ENCODE measurements at places on chromosomes 16 and 17.
A peak's percentile ranks its signal among the peaks of the same experiment; 100 is the strongest.

GRCh38 chr16:84570739-84571403 lies 47.0 kb downstream of the COTL1 start:
- no peak for DNase-seq

DNA sequence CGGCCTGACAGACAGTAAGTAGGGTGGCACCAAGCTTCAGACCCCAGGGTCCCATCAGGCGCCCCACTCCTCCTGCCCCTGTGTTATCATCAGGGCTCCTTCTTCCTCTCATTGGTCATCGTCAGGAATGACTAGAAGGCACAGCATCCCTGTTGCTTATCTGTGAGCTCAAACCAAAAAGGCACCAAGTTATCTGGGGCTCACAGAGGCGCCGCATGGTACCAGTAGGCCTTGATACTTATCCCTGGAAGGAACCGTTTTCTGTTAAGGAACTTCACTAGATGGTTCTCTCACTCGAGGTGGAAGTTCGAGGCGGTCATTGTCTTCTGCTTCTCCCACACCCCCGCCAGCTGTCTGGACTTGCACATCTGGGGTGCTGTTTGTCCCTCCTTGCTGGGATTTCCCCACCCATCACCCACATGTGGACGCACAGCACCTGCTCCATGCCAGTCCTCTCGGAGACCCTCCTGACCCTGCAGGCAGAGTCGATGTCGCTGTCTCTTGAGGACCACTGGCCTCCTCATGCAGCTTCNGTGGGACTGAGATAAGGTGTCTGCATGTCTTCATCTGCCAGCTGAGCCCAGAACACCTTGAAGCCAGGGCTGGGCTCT lies 52.1 kb downstream of the METRNL start:
- DNase-seq = peak; percentile 6

- no peak for DNase-seq
These were observed 119.2 kb downstream of the XYLT1 start for GRCh38 chr16:17351441-17352035.

DNA sequence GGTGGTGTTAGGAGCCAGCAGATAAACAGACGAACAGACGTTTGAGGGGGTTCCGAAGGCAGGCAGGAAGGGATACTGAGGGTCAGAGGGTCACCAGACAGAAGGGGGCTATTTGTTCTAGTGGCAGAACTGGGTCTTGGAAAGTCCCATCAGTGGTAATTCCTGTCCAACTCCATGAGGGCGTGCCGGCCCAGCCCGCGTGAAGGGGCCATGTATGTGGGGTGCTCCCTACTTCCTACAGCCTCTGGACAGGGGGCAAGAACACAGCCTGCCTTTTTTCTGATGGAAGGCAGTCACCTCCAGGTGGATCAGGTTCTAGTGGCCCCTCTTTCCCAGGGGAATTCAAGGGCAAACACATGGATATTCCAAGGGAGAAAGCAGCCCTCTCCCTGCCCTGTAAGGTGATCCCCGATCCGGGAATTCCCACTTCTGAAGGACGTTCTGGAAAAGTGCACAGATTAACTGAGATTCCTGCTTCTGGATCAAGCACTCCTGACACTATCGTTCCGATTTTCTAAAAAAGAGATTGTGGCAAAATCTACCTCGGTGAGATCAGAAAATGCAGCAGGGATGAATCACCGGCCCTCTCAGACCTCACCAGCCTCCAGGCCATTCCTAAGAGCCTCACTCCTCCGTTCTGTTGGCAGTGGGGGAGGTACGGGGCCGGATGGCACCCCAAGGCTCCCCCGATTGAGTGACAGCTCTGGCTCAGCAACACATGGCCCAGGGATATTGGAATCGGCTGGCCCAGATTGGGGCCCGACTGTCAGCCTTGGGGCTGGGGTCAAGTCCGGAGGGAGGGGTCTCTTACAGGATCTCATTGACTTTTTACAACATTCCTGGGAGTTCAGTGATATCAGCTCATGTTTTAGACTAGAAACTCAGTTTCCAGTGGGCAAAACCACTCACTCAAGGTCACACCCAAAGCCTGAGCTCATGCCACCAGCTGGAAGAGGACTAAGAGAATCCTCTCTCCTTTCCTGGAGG lies 12.4 kb downstream of the STX1B start:
- no peak for DNase-seq

DNA sequence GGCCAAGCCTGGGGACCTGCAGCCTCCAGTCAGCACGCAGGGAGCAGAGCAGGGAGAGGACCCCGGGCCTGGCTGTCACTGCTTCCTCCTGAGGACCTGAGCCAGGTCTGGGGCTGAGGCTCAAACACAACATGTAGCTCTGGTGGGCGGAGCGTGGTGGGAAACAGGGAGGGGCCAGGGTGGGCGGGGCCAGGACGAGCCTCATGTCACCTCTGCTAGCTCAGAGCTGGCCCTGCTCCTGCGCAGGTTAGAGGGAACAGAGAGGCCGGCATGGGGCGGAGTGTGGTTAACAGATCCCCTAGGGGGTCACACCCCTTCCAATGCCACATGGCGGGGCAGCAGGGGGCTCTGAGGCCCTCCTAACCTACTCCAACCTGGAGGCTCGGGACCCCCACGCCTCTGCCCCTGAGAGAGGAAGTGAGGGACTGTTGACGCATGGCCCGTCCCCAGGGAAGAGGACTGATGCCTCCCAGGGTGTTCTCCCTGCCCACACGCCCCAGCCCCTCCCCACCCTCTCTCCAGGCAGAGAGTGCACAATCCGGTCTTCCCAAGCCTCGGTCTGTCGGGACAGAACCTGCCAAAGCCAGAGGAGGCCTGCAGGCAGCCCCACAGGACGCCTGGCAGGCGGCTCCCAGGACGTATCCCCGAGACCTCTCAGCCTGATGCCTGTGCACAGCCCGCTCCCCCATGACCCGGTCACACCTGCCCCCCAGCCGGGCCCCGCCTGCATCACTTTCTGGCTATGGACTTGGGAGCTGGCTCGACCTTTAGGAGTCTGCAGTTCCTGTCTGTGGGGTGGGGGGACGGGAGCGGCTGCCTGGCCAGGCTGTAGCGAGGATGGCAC lies 15.2 kb downstream of the PIEZO1 start:
- peak; percentile 69 for DNase-seq

GRCh38 chr16:14181371-14182050 lies 110.4 kb downstream of the MRTFB start:
- no peak for DNase-seq

- DNase-seq = no peak
These were observed 24.5 kb downstream of the PEMT start for GRCh38 chr17:17566896-17567513.

DNA sequence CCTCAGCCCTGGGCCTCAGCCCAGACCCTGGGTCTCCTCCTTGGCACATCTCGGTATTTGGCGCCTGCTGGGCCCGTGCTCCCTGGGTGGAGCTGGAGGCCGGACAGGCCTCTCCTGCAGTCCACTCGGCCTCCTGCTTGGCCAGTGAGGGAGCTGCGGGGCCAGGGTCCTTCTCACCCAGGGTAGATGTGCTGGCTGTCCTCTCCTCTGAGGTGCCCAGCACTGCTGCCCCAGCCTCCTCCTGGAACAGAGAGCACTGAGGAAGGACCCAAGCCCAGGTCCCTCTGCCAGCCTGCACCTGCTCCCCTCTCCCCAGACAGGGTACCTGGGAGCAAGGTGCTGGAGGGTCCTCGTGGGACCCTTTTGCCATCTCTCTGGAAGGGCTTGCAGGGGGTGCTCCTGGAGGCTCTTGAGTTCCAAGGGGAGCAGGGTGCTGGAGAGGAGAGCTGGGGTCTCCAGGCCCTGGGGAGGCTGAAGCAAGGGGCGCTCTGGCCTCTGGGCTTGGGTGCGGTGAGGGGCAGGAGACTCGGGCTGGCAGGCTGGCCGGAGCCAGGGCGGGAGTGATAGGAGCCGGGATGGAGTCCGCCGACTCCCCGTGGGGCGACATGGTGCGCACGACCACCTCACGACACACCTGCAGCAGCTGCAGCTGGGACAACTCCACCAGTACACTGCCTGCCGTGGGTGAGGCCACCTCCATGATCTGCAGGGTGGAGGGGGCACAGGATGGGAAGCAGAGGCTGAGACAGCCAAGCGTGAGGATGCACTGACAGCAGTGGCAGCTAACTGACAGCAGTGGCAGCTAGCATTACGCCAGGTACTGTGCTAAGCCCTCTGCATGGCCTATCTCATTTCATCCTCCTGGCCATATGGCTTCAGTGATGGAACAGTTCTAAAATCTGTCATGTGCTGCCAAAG lies 17.8 kb downstream of the TSPOAP1 start:
- DNase-seq = no peak

DNA sequence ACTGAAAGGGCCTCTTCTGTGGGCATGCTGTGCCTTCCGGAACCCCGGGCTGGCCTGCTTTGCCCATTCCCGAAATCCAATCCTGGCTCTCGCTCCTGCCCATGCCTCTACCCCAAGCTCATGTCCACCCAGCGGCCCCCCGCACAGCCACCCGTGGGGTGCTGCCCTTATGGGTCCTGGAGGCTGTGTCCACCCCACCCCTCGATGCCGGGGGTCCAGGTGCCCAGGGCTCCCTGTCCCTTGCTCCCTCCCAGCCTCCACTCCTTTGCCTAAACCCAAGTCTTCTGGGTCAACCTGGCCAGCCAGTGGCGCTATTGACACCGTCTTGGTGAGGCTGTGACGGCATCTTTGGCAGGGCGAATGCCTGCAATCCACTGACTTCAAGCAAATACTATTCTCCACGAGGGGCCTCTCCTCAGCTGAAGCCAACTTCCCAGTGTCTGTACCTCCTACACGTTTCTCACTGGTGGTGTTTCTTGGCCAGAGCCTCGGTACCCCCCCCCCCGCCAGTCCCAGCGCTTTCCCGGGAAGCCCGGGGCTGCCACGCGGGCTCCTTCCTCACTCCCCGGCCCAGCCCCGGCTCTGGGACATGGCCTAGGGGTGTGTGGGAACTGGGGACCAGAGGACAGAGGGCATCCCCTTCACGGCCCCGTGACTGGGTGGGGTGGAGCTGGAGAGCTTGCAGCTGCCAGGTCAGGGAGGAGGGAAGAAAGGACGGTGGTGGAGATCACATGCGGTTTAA lies 12.2 kb upstream of the DUS1L start:
- DNase-seq = no peak

DNA sequence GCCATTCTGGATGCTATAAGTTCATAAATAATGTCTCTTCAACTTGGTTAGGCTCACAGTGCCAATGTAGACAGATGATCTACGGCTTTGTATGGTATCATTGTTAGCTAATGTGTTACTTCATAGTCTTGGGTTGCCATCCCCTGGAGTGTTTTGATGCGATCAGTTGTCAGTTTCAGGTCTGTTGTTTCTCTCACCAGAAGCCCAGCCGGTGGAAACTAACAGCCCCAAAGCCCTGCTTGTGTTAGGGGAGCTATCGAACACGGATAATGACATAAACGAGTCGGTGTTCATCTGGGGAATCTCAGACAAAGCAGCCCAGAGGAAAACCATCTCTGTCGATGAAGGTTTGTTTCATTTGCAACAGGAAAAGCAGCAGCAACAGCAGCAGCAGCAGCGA lies 107.4 kb upstream of the ANKFN1 start:
- DNase-seq = no peak

- DNase-seq = no peak
These were observed 195.5 kb downstream of the RAB11FIP4 start for GRCh38 chr17:31586946-31587345.

GRCh38 chr17:28178800-28179199 lies 136.3 kb downstream of the NLK start:
- DNase-seq = no peak

GRCh38 chr16:48607056-48607825 lies 2.7 kb downstream of the N4BP1 start:
- DNase-seq = no peak

GRCh38 chr16:77995843-77996455 lies 26.4 kb upstream of the CLEC3A start:
- no peak for DNase-seq

DNA sequence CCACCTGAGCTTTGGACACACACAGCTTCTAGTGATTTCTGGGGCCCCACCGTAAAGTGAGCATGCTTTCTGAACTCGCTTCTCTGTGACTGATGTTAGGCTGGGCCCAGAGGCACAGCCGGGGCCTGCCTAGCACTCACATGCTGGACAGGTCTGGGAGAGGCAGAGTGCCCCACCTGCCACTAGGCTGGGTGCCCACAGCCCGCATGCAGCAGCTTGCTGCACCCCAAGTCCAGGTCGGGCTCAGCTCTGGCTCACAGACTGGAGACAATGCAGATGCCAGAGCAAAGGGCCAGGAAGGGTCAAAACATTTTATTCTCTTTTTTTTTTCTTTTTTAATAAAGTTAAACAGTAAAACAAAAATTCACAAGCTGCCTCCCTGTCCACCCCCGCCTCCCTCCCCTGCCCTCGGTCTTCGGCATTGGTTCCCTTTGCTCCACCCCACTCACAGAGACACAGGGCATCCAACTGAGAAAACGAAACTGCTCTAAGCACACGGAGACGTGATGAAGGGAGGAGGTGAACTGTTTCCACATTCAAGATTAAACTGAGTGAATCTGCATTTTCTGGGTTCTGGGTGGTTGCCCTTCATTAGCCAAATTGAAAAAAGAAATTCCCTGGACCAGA lies 9.7 kb downstream of the CNP start:
- no peak for DNase-seq

DNA sequence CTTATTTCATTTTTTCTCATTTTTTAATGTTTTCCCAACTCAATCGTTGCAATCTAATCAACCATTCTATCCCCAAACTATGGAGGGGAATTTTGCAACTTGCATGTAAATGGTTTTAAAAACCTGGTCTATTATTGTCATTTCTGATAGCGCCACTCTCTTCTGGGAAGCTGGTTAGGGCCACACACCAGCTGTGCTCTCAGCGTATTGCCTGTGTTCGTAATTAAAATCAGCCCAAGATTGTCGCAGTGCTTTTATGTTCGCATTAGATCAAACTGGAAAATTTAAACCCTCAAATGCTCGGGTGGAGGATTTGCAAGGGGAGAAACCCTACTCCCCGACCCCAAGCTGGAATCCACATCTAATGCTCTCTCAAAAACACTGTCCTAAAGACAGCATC lies 123.5 kb upstream of the CACNG5 start:
- no peak for DNase-seq

- DNase-seq = no peak
These were observed 87.9 kb downstream of the MSI2 start for GRCh38 chr17:57344261-57344660.

- DNase-seq = no peak
These were observed 9.1 kb downstream of the ABCC12 start for GRCh38 chr16:48146710-48147109.

DNA sequence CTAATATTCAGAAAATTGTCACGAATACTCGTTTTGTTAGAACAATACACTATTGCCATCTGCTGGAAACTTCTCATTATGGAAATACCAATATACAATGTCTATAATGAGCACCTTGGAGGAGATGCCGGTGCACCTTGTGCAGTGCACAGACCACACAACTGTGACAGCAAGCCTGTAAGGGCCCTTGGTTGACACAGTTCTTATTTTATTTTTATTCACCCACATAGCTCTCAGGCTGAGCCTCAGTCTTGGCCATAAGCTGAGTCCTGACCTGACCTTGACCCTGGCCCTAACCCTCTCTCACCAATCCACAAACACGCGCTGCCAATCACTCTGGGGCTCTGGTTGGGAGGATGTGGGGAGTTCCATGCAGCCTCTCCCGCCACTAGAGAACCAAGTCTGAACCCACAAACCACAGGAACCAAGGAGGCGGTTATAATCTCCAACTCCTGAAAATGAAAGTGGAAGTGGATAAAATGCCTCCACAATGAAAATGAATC lies 7.6 kb downstream of the AIPL1 start:
- DNase-seq = no peak

Data from hematopoietic multipotent progenitor cell treated with erythropoietin and hydrocortisone succinate and interleukin-3 and kit ligand, for 15 days (in vitro differentiated cells).